Stimulated activated CD8-positive, alpha-beta memory T cell treated with anti-CD3 and anti-CD28 coated beads, Interleukin-4, amount 100 ng/mL, for 4 hours (primary cell): ENCODE measurements at places on chromosomes 11 and 22.
A peak's percentile ranks its signal among the peaks of the same experiment; 100 is the strongest.

GRCh38 chr11:125886997-125887372 lies 483 bp upstream of the HYLS1 start:
- no peak for DNase-seq

DNA sequence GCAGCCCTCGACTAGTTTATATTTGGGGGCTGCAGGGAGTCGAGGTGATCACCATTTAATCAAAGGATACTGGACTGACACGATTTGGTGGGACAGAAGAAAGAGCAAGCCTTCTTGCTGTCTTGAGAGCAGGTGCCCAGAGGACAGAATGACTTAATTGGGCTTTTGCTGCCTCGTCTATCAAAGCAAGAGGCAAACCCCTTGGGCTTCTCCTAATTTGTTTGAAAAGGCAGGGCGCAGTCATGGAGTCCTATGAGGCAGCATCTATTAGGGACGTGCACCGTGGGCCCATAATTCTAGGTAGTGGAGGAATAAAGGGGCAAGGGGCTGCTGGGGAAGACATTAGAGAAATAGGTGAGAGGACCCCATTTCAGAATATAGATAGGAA lies 1411.3 kb downstream of the TBC1D22A start:
- DNase-seq, result no peak

DNA sequence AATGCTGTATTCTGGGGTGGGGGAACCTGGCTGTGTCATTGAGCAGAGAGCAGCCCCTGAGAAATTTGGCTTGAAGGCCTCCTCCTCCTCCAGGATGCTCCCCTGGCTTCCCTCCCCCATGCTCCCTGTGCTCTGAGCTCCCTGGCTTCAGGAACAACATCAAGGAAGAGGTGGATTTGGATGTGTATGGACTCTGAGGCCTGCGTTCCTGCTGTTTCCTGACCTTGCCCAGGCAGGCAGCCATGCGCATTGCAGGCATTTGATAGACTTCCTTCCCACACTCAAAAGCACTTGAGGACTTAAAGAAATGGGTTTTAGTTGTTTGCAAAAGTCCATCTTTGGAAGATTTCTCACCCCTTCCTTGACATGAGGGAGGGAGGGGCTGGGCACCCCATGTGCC lies 1317.1 kb downstream of the BRD1 start:
- DNase-seq, result no peak

GRCh38 chr11:102194990-102195389 lies 84.7 kb downstream of the YAP1 start:
- no peak for DNase-seq

GRCh38 chr11:94400839-94401772 lies at the start of gene GPR83:
Gene GPR83 (minus strand): TSS chr11:94401419. CDS start chr11:94401247, 172 bp downstream.
- DNase-seq, result no peak

DNA sequence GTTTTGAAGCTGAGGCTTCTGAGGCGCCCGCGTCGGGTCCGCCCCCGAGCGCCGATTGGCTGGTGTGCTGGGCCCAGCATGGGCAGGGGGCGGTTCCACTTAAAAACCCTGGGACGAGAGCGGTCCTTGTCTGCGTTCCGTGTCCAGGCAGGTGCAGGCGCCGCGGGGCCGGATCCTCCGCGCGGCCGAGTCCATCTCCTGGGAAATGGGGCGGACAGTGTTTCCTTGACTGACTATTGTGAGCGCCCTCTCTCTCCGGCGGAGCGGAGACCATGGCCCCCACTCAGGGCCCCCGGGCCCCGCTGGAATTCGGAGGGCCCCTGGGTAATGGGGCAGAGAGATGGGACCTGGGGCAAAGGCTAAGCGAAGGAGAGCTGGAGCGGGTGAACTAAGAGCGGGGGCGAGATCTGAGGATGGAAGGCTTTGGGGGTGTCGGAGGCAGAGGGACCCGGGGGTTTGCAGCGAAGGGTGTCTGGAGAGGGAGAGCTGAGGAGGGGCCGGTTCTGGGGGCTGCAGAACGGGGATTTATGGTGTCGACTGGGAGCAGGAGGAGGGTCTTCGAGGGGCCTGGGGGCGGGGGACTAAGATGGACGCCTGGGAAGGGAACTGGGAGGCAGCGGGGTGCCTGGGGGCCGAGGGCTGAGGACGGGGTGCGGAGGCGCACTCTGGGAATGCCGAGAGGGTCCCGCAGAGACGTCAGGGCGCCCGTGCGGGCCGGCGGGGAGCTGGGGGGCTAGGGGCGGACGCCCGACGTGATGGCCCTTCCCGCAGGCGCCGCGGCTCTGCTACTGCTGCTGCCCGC lies at the start of gene TM7SF2:
TM7SF2 (plus strand) TSS at position 129 of the 802 bp plus-strand sequence; CDS start at position 273, 144 bp downstream.
- DNase-seq, result peak; percentile 88

DNA sequence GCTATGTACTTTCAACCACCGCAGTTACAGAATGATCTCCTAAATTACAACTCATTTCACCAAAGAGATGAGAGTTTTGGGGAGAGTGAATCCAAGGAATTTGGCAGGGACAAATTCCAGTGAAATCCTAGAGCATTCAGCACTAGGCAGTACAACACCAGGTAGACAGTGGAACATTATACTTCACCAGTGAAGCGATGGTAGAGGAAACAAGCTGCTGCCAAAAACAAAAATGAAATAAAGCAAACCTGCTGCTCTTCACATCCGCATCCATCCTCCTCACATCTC lies 16.9 kb downstream of the SMCO4 start:
- DNase-seq, result no peak

- no peak for DNase-seq
Observed at GRCh38 chr11:94271885-94272372, 32.5 kb upstream of the IZUMO1R start.

DNA sequence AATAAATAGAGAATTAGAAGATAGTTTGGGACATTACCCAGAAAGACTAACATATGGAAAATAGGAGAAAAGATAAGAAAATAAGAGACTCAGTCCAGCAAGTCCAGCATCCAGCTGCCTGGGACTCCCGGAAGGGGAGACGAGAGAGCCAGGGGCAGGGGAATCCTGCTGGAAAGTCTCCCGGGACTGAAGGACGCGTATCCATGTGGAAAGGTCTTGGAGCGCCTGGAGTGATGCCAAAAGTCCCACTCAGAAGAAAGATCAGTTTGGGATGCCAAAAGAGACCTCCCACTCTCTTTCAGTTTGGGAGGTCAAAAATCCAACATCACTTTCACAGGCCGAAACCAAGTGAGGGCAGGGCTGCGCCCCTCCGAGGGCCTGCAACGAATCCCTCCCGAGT lies 30.7 kb downstream of the LRFN4 start:
- DNase-seq, result no peak

DNA sequence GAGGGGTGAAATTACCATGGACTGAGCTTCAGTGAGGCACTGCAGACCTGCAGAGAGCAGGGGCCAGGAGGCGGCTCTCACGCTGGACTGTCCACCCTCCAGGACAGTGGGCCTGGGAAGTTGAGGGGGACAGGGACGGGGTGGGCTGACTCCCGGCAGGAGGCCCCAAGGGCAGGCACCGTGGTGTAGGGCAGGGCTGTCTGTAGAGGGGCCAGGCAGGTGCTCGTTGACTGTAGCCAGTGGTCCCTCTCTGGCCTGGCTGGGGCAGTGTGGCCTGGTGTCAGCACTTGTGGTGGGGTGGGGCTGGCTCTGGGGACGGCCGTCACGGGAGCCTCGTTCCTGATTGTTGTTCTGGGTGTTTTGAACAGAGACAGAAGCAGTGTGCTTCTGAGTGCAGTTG lies 46.4 kb downstream of the MUC6 start:
- DNase-seq, result no peak

GRCh38 chr11:1292644-1293618 lies 16.5 kb downstream of the TOLLIP start:
- DNase-seq, result no peak

DNA sequence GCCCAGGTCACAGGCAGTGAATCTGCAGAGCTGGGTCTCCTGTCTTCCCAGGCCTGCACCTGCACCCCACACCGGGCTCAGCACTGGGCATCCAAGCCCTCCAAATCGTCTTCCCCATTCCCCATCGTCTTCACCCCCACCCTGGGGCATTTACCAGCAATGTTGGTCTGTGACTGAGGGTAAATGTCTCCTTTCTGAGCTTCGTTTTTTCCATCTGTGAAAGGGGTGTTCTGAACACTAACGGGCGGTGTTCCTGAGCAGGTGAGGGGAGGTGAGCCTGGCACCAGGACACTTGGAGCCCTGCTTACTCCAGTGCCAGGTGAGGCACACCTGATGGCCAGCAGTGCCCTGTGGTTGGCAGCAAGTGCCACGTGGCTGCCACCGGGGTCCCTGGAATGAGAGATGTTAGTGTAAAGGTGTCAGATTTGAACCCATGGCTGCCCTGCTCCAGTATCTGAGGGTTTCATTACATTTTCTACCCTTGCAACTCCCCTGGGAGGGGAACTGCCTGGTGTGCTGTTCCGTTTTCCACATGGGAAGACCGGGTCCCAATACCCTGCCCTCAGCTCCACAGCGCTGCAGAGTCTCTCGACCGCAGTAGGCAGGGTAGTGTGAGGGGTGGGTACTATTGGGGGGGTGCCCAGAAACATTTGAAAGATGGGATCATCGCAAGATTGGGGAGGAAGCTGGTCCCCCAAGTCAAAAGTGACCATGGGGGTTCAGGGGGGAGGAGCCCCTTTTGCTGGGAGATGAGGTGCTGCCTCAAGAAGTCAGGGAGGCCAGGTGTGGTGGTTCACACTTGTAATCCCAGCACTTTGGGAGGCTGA lies 2.0 kb downstream of the CDC42EP1 start:
- DNase-seq, result no peak

DNA sequence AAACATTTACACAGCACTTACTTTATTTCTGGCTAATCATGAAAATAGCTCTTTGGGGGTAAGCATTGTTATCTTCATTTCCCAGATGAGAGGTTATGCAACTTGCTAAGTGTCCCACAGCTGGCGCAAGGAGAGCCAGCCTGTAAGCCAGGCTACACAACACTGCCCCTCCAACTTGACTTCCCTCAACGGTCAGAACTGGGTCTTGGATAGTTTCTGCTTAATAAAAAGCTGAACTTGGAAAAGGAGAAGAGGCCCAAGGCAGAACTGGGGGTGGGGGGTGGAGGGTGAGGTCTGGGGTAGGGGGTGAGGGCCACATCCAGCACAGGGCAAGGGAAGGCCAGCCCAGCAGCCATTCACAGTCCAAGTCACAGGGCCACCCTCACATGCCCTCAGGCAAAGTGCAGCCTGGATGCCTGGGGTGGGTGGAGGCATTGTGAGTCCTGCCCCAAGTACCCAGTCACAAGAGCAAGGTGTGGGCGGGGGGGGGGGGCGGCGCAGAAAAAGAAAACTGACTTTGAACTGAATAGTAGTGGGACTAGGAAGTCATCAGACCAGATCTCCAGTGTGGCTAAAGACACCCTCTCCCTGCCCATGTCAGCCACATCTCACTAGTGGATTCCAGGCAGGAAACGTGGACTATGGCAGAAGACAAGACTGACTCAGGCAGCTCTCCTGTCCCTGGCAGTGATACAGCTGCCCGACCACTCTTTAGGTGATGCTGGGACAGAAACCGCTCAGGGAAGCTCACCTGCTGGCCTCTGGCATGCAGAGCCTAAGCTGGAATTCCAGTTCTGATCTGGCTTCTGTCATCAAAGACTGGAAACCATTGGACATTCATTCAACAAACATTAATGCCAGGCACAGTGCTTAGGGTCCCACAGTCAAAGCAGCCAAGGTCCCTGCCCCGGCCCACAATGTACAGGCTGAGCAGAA lies 52.4 kb downstream of the PACSIN2 start:
- no peak for DNase-seq

- DNase-seq, result peak; percentile 21
Observed at GRCh38 chr22:40348025-40348658, 1.8 kb downstream of the ADSL start.

GRCh38 chr11:79392161-79392560 lies 48.7 kb downstream of the TENM4 start:
- DNase-seq, result no peak

GRCh38 chr11:60914633-60915247 lies 782 bp downstream of the TMEM109 start:
- DNase-seq, result no peak

DNA sequence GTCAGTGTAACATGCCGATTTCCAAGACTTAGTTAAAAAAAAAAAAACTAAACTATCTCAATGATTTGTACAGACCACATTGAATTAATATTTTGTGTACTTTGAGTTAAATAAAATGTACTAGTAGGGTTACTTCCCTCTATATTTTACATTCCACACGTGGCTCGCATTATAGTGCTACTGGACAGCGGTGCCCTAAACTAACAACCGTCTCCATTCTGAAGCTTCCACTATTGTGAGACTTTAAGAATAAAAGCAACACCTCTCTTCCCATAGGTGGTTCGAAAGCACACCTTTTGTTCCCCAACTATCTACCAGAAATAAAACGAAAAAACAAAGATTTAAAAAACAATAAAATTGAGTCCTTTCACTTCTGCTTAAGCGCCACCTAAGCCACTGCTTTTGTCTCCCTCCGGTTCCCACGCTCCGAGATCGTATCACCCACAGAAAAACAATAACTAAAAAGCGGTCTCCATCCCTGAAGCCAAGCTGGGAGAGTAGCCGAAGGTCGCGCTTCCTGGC lies 380 bp upstream of the TTC17 start:
- no peak for DNase-seq

- DNase-seq, result no peak
Observed at GRCh38 chr11:122398167-122398566, 257.4 kb upstream of the UBASH3B start.

GRCh38 chr11:4891996-4892640 lies 10.4 kb downstream of the OR51T1 start:
- no peak for DNase-seq

- no peak for DNase-seq
Observed at GRCh38 chr11:74932797-74933196, 16.1 kb downstream of the XRRA1 start.

- no peak for DNase-seq
Observed at GRCh38 chr11:33500861-33501479, 199.7 kb downstream of the C11orf91 start.

DNA sequence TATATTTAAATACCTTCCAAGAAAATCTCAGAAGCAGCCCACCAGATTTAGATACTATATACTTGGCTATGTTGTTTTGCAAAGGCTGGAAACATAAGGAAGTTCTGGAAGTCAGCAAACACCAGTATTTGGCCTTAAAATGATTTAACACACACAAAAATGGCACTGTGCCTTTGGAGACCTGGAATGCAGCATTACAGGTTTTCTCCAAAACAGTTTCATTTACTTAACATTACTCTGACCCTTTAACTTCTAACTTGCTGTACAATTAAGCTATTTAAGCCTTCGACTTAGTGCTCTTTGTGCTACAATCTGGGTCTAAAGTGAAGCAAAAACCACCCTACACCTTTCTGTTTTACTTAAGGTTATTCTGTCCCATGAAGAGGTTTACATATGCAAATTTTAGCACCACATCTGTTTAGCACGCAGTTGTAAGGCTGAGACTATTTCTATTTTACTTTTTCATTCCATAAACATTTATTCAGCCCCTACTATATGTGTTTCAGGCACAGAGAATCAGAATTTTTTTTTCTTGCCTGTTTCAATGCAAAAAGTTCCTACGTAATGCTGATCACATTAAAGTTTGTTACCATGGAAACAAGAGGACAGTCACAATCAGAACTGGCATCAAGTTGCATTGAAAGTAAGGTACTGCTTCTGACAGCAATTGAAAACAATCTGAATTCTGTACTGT lies 70.3 kb downstream of the MAML2 start:
- no peak for DNase-seq
